ENCODE measurements at places on chromosomes 4 and X. TPM values are rescaled to one million over a fixed set of nuclear protein-coding genes. Genes with fewer than 3 reads are reported as not detected.

DNA sequence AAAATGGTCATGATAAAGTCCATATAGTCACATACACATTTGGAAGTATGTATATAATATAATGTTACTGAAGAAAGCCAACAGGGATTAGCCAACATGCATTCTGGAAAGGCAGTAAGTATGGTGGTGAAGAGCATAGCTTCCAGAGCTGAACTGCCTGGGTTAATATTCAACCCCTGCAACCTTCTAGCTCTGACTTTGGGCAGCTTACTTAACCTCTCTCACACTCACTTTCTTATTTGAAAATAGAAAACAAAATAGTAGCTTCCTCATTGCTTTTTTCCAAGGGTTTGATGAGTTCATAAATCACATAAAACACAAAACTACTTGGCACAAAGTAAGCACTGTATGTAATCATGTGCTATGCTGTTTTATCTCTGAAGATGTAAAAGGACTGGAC is 216.4 kb downstream of the CHIC2 start:
- DNase-seq = no peak

DNA sequence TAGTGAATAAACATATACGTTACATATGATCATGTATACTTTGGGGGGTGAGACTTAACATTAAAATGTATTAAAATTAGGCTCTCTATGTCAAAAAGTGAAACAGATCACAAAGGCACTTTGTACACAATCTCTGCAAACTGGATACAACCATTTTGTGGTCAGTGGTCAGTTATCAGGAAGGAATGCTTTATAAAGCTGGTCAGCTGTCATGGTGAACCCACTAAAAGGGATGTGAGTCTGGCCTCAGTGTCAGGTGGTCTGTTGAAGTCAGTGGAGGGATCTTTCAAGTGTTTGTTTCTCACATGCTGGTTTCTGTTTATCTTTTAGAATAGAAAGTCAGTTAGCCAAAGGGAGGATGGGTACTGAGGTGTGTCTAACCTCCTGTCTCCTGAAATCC is 875.5 kb upstream of the INTU start:
- no peak for DNase-seq

DNA sequence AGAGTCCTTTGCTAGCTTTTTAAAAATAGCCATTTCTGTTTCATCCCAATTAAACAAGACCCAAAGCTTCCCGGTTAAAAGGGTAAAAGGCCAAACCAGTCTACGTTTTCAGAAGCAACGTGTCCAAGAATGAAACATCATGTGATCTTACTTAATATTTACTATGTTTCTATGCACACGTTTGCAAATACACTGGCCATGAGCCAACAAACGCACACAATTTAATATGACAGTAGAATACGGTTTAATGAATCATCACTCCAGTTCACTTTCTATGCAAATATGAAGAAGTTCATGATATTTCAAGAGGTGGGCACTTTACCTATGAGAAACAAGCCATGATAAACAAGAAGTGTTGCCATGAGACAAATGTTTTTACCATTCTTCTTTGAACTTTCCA is 4.3 kb downstream of the NR0B1 start:
- no peak for DNase-seq

Gene HSD17B13
- total RNA-seq = 4.2 TPM

Gene GAGE12H
- not detected for total RNA-seq
